PC-3 (cell line): ENCODE measurements at places on chromosomes 3 and 15. TPM values are rescaled to one million over a fixed set of nuclear protein-coding genes. Genes with fewer than 3 reads are reported as not detected.

DNA sequence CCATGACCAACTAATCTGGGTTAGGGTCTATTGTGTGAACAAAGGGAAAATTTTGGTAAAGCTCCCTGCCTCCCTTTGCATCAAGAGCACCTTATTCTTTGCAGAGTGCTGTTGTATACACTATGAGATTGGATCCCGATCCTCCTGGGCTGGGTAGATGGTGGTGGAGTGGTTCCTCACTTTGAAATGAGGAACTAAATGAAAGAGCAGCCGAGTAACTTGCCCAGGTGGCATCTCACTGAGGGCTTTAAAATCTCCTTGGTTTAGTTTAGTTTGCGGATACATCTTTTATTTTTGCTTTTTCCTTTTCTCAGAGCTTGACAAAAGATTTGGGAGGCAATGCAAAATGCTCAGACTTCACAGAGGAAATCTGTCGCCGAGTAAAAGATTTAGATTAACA is 19.4 kb downstream of the IDH3A start:
- DNase-seq = no peak
- no peak overlapping the region for H3K4me3 ChIP-seq
- no peak overlapping the region for H3K27ac ChIP-seq
- H3K36me3 ChIP-seq = peaks cover 41% of the 10 kb centered on the region
- no peaks in the 10 kb centered on the region for H3K4me1 ChIP-seq

GRCh38 chr3:141273700-141274410 is 42.2 kb downstream of the PXYLP1 start:
- peaks cover 34% of the 10 kb centered on the region for H3K4me1 ChIP-seq
- no peak for DNase-seq
- peak overlapping the region; percentile 99 for H3K27ac ChIP-seq
- H3K36me3 ChIP-seq = no peaks in the 10 kb centered on the region
- no peaks in the 10 kb centered on the region for H3K27me3 ChIP-seq
- H3K4me3 ChIP-seq = no peak overlapping the region

DNA sequence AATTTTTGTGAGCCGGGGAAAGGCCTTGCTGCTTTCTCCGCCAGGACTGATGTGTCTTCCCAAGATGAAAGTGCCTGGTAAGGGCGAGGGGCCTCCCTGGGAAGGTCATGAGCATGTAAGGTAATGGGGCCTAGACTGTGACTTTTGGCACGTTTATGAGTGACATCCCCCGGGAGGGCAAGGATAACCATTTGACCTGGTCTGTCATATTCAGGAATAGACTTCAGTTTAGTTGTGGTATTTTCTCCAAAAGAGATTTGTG is 631 bp upstream of the CNBP start:
- peak overlapping the region; percentile 90 for H3K27ac ChIP-seq
- H3K27me3 ChIP-seq = no peaks in the 10 kb centered on the region
- peak overlapping the region; percentile 84 for H3K4me3 ChIP-seq

REC114 gene
- not detected in 2 replicates for total RNA-seq

EIF4A2 gene
- total RNA-seq = 204 and 233 TPM in 2 replicates
